ENCODE measurements at places on chromosomes 2 and 18.

GRCh38 chr2:149572102-149572953 is 15.2 kb downstream of the MMADHC start:
- DNase-seq = no peak

DNA sequence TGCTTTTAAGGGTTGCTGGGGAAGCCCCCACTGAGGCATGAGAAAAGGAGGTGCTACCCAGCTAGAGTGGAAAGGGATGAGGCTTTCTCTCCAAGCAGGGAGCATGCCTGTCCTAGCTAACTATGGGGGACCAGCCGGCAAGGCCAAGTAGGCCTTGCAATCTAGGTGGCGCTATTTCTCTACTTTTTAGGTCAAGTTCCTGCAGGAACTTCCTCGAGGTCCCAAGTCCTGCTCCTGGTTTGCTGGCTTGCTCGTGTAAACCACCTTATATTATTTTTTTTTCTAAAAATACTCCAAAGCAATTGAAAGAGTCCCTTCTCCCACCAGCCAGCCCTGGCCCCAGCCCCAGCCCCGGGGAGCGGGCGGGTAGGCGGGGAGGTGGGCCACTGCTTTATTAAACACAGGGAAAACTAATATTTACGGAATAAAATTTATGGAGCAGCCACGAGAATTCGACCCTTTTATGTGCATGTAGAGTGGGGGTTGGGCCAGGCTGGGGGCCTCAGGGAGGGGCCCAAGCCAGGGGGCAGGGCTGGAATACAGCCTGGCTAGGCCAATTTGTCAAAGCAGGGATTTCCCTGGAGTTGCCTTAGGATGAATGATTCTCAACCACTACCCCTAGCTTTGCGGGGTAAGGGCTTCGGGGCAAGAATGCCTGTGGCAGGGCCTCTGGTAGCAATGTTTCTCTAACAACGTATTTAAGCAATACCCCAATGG is 12.8 kb upstream of the IHH start:
- no peak for DNase-seq

DNA sequence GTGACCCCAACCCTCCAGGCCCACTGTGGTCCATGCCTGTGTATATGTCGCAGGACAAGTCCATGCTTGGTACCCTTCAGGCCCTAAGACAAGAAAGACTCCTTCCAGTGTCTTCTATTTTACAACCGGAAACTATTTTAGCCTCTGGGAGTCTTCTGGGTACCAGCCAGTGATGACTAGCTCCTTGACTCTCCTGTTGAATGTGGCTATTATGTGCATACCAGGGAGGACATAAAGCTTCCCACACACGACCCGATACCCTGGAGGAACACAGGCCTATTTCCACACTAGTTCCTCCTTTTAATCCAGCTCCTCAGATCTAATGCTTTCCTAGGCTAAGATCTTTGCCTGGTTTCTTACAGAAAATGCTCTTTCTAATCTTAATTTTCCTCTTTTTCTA is 178.1 kb downstream of the NCKAP5 start:
- no peak for DNase-seq

DNA sequence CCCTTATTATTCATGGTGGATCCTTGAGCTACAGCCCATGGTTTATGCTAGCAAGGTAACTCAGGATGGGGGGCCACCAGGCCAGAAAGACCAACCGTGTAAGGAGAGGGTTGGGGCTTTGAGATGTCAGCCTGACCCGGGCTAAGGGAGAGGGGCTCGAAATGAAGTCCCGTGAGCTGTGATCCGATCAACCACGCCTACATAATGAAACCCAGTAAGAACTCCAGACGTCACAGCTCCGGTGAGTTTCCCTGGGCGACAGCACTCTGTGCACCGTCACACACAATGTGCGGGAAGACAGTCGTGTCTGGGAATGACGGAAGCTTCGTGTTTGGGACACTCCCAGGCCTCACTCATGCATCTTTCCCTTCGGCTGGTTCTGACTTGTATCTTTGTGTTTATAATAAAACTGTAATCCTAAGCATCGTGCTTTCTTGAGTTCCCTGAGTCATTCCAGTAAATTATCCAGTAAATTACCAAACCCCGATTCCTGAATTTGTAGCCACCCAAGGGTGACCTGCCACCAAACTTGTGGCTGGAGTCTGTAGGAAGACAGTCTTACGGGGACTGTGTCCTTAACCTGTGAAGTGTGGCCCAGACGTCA is 44.2 kb downstream of the CYP27C1 start:
- no peak for DNase-seq

GRCh38 chr2:126659562-126660467 is 3.9 kb downstream of the GYPC start:
- no peak for DNase-seq

Measured in activated naive CD4-positive, alpha-beta T cell treated with anti-CD3 and anti-CD28 coated beads, Interleukin-2, amount 50 U/mL, for 72 hours (primary cell).